Activated CD8-positive, alpha-beta memory T cell treated with anti-CD3 and anti-CD28 coated beads for 1 hour (primary cell): ENCODE measurements at places on chromosomes 11 and 22.

DNA sequence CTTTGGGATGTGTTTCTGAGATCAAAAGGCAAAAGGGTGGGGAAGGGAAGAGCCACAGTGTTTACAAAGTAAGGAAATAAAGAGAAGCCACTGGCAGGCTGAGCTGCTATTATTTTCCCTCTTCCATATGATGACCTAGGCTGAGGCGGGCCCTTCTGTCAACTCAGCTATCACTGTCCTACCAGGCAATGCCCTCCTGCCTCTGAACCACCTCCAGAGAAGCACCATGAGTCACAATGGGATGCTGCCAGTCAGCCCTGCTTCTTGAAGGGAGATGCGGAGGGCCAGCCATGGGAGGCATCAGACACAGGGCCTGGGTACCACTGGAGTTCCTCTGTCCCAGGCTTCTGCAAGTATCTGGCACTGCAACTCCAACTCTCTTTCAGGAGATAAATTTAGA lies 107.9 kb upstream of the BID start:
- DNase-seq: no peak

DNA sequence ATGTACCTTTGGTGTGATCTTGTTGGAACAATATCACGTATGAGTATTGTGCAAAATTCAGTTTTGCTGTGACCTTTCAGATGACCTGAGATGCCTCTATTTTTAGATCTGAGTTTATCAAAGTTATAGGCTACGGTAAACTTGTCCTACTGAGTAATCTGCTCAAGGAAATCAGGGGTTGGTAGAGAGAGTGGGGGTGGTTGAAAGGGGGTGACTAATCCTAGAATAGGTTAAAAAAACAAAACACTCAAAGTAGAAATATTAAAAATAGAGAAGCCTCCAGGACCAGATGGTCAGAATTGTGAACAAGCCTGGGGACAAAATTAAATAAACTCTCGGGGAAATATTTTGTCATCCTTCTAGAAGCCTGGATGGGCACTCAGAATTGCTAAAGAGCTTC lies 59.9 kb upstream of the C11orf87 start:
- no peak for DNase-seq

DNA sequence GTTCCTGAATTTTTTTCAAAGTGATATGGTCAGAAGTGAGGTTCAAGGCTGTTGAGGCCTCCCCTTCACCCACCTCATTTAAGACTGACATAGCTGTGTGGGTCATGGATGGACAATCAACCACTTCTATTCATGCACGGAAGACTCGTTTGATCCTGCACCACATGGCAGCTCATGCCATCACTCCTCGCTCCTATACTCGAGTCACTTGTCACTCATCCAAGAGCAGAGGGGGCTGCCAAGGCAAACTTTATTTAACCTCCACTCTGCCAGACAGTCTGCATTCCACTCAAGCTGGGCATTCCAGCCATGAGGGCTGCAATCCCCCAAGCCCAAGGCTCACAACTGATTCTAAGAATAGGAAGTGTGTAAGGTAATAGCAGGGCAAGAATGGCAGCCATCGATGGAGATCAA lies 34.1 kb downstream of the SNX19 start:
- no peak for DNase-seq

- DNase-seq: no peak
Observed at GRCh38 chr11:27234043-27234668, 128.9 kb downstream of the CCDC34 start.

DNA sequence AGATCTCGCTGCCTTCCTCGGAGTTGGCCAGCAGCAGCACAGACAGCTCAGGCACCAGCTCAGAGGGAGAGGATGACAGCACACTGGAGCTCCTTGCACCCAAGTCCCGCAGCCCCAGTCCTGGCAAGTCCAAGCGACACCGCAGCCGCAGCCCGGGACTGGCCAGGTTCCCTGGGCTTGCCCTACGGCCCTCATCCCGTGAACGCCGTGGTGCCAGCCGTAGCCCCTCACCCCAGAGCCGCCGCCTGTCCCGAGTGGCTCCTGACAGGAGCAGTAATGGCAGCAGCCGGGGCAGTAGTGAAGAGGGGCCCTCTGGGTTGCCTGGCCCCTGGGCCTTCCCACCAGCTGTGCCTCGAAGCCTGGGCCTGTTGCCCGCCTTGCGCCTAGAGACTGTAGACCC lies 6.4 kb downstream of the PLA2G3 start:
- no peak for DNase-seq

- DNase-seq: no peak
Observed at GRCh38 chr11:95545116-95545875, 244.3 kb downstream of the FAM76B start.

- DNase-seq: no peak
Observed at GRCh38 chr22:50227579-50228215, 17.1 kb downstream of the TUBGCP6 start.

DNA sequence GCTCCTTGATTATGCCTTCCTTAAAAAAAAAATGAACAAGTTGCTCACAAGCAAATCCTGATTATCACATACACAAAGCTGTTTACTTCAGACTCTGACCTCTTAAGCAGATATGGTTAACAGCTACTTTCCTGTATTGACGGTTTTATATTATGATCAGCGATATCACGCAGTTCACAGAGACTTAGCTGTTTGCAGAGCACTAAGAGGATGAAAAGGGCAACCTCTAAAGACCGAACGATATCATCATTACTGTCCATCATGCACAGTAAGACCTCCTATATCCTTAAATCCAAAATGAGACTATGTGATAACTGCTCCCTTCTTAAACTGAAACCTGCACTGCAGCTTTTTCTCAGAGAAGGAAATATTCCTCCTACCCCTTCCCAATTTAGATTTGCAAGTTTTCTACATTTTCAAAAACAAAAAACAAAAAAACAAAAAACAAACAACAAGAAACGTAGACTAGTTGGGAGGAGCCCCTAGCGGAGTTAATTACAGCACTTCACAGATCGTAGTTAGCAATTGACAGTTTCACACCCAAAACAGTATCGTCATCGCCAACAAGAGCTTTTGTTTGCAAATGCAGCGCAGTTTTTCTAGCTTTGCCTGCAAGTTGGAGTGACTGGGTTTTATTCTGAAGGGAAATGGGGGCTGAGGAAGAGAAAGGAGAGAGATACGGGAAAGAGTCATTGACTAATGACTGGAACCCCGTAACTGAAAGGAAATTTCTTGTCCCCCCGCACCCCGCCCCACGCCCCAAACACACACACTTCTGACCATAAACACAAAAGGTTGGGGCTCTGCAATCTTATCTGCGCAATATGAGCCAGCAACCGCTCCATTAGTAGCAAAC lies 1.2 kb downstream of the DDX6 start:
- no peak for DNase-seq

- no peak for DNase-seq
Observed at GRCh38 chr11:92811341-92811740, 158.1 kb upstream of the MTNR1B start.

- no peak for DNase-seq
Observed at GRCh38 chr11:76660533-76661305, 9.8 kb downstream of the LRRC32 start.

DNA sequence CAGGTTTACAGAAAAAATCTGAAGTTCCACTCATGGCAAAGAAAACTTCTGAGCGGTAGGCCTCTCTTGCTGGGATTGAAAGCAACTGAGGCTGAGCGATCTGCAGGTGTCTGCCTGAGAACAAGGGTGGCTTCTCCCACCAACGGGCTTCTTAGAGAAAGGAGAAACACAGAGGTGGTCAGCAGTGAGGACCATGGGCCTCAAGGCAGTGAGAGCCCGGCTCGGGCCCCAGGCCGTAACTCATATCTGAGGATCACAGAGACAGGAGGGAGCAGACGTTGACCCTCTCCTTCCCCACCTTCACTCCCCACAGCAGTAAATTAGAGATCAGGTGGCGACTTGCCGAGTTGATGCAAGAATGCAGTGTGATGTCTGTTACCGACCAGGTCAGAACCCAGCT lies 50.9 kb upstream of the RTL6 start:
- no peak for DNase-seq

DNA sequence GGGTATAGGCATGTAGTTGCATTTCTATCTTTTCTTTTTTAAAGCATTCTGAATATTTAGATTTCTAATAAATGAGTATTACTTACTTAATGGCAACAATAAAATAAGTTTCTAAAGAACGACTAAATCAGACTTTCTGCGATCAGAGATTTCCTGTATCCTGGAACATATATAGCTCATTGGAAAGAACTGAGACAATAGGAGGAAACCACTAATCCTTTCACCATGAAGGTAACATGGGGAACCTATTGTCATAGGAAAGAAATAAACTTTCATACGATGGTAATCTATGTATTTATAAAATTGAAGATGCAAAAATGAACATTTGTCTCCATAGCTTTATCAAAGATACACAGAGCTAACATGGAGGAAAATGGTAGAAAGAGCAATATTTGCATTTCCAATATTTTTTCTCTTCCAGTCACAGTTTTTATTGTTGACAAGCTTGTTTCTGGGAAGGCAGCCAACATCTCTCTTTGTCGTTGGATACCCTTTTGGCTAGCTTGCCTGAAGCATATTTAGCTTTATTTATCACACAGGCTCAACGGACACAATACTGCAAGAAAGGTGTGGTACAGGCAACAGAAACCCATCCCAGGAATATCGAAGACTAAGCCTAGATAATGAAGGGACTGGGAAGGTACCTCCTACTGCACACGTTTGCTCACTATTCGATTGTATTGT lies 293.3 kb upstream of the MPPED2 start:
- DNase-seq: no peak

DNA sequence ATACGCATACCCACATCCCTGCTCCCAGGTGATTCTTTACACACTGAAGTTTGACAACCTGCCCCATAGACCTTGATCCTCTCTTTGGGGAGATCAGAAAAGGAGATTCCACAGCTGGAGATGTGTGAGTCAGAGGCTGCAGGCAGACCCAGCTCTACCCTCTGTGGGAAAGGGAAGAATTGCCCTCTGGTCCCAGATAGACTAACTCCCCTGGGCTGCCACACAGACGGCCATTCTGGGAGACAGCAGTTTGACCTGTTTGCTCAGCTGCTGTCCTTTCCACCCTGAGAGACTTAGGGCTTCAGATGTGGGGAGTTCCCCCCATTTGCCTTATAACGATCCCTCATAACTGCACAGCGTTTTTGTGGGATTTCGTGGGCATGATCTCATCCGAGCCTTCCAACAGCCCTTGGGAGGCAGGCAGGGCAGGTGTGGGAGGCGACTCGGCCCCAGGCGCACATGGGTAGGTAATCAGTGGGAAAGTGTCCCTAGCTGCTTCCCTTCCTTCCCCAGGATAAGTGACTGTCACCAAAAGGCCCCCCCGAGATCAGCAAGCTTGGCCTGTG lies 14.1 kb downstream of the FAM83F start:
- DNase-seq: no peak

DNA sequence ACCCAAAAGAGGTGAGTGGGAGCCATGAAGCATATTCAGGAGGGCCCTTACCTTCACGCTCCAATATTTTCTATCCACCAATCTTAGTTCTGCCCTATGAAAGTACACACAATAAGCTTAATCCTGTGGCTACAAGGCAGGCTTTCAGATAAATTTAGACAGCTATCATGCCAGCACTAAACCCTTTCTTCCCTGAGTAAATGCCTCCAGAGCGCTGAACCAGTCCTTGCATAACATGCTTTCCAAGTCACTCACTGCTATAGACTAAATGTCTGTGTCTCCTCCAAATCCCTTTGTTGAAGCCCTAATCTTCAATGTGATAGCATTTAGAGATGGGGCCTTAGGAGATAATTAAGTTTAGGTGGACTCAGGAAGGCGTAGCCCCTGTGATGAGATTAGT lies 50.3 kb upstream of the FIBIN start:
- DNase-seq: no peak

- no peak for DNase-seq
Observed at GRCh38 chr11:8332196-8332595, 68.5 kb upstream of the LMO1 start.

GRCh38 chr11:104332110-104332509 lies 168.2 kb upstream of the PDGFD start:
- no peak for DNase-seq

GRCh38 chr11:4459500-4459899 lies 10.4 kb downstream of the OR52K2 start:
- DNase-seq: no peak

GRCh38 chr11:91265946-91266345 lies 958.7 kb upstream of the FAT3 start:
- no peak for DNase-seq

DNA sequence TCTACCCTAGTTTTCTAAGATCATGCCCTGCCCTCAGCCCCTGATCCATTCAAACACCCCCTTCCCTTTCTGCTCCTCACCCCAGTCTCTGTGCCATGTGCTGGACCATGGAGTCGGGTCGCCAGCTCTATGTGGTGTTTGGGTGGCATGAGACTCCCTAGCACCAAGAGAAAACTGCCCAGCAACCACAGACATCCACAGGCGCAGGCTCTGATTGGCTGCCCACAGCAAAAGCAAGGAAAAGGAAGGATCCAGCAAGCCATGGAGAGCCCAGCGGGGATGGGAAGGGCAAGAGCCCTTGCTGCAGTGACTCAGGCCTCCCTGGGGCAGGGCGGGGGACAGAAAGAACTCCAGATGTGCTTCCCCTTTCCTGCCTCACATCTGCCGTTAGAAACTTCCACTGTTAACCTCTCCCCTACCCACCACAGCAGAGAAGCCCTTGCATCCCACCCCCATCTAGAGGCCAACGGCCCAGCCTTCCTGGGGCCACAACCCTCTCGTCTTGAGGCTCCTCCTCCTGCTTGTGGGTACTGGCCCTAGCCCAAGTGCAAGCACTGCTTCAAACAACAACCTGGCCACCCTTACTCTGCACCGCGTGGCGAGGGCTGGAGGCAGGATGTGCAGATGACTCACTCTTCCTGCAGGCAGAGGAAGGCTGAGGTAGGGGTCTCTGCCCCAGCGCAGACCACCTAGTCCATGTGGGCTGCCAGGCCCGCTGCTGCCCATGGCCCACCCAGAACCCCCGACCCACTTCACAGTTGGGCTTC lies 9.7 kb upstream of the AHNAK start:
- DNase-seq: peak; percentile 65

DNA sequence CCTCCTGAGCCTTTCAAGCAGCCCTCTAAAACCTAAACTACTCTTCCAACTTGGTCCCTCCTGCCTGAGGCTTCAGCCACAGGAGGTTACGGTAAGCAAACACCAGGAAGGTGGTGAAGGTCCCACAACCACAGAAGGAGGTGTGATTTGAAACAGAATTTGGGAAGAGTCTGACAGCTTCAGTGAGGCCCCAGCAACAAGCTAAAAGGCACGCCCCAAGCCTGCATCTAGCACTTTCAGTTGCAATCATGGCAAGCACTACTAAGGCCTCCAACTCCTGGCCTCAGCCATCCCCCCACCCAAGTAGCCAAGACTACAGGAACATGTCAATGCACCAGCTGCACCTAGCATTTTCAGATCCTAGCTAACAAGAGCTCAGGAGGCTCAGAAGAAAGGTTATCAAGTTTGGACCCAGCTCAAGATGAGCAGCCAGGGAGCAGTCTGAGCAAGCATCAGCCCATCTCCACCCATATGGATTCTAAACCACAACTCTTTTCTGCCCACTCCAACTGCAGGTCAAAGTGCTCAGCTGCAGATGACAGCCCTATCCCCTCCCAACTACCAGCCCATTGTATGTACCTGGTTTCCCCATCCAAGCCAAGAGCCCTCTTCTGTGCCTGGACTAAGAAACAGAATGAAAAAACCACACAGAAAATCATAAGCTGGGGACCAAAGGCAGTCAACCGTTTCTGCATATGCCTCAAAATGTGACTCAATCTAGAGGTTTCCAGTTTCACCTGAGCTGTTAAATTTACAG lies 10.4 kb upstream of the AHNAK start:
- no peak for DNase-seq
